Brain microvascular endothelial cell (primary cell): ENCODE measurements at places on chromosomes 7 and 10.
A peak's percentile ranks its signal among the peaks of the same experiment; 100 is the strongest.

DNA sequence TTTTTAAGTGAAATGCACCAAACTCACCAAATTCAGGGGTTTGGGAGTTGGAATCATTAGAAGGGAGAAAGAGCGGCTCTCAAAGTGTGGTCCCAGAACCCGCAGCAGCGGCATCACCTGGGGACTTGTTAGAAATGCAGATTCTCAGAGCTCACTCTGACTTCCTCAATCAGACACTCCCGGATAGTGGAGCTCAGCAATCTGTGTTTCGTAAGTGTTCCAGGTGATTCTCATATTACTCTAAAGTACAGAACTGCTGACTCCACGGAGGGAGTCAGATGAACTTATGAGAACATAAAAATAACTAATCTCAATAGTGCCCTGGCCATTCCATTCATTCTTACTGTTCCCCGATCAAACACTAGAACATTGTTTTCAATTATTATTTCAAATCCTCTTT lies 358.7 kb upstream of the MYO3A start:
- no peak for DNase-seq

DNA sequence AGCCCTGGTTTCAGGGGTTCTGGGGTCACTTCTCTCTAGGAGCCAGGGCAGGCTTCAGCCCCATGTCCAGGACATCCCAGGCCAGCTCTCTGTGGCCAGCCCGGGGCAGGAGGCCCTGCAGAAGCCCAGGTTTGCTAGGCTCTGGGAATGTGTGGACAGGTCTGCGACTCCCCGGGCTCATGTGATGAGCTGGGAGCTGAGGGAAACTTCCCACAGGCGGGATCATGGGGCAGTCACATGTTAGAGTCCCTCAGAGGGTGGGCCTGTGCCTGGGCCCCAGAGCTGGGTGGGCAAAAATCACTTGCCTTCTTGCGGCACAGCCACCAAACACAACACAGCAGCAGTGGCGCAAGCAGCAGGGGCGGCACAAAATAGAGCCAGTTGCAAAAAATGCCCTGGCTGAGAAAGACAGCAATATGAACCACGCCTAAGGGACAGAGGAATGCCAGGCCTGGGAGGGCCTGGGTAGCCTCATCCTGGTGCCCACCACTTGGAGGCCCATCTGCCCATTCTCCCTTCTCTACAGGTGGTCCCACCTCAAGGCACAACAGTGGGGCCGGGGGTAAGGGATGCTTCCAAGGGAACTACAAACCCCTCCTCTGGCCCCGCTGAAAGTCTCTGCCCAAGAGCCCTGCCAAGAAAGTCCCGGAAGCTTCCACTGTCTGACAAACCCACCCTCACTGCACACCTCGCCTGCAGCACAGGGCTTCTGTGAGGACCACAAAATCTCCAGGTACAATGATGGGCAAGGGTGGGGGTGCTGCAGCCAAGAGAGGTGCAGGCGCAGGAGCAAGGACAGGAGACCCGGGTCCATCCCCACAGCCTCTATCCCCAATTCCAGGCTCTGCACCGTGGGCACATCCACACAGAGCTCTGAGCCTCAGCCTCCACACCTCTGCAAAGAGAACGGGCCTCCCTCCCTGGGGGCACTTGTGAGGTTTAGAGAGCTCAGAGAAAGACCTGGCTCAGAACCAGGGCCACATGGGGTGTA lies 34.6 kb upstream of the ANTXRL start:
- DNase-seq = no peak

- DNase-seq = no peak
Measured at GRCh38 chr7:24521917-24522623, 51.2 kb upstream of the PALS2 start.

GRCh38 chr7:81908220-81908619 lies 138.4 kb upstream of the HGF start:
- DNase-seq = no peak

- no peak for DNase-seq
Measured at GRCh38 chr7:108003599-108003935, 606 bp upstream of the LAMB1 start.

- DNase-seq = no peak
Measured at GRCh38 chr7:86558680-86559501, 84.8 kb upstream of the GRM3 start.

DNA sequence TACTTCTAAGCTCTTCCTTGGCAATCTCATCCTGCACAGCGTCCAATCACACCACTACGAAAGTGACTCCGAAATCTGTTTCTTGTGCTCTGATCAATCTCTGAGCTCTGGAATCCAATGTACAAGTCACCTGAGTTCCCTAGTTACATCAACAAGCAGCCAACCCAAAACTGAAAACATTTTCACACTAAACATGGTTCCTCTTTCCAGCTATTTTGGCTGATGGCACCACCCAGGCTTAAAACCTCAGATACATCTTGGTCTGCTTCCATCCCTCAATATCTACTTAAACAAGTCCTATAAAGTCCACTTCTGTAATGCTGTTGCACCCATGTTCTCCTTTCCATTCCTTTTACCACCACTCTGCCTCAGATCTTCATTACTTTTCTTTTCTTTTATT lies 3.6 kb downstream of the BLOC1S2 start:
- DNase-seq = no peak

GRCh38 chr10:23695825-23696420 lies 257.0 kb downstream of the OTUD1 start:
- no peak for DNase-seq

DNA sequence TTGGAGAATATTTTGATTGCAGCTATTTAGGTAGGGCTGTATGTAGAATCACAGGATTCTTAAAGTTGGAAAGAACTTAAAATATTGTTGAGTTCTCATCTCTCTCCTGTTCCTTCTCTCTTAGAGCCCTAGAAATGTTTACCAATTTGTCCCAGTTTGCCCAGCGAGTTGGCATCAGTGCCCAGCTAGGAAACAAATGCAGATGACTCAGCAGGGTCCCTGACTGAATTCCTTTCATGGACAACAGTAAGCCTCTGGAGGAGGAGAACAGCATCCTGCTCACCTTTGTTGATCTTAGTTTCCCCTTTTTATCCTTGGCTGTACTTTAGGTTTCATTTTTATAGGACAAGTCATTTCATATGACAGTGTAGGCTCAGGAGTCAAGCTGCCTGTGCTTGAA lies 89.3 kb downstream of the SEC23IP start:
- DNase-seq = no peak

GRCh38 chr10:100864978-100865377 lies 47.8 kb upstream of the SLF2 start:
- no peak for DNase-seq

DNA sequence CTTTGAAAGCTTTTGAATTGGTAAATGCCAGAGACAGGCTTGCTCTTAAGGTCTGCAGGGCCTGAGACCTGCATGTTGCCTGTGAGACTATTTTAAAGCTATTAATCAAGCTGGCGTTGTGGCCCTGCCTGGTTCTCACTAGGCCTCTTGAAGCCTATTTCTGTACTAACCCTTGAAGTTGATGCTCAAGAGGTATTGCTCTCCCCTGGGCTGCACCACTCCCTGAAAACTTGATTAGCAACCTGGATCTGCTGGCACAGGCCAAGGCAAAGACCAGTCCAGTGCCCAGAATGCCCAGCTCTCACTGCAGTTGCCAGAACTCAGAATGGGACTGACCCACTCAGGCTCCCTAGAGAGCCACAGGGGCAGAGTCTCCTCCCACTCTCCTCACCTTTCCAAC lies 220.0 kb upstream of the MEOX2 start:
- no peak for DNase-seq

GRCh38 chr7:5541087-5541992 lies 117.7 kb upstream of the TNRC18 start:
- DNase-seq = no peak

DNA sequence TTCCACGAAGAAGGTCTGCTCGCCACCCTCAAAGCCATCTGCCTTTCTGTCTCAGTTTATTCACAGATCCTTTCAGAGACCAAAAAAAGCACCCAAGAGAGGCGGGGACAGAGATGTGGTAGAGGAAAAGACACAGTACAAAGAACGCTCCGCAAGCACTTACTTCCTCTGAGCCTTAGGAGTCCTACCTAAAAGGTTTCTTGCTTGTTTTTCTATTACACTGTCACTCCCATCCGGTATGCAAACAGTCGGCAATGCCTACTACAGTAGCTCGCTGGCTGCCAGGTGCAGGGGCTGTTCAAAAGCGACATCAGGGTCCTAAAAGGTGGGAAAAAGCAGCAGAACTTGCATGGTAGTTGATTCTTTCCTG lies 816 bp downstream of the TECPR1 start:
- no peak for DNase-seq

GRCh38 chr10:67549390-67549789 lies 146.6 kb downstream of the CTNNA3 start:
- peak; percentile 76 for DNase-seq

DNA sequence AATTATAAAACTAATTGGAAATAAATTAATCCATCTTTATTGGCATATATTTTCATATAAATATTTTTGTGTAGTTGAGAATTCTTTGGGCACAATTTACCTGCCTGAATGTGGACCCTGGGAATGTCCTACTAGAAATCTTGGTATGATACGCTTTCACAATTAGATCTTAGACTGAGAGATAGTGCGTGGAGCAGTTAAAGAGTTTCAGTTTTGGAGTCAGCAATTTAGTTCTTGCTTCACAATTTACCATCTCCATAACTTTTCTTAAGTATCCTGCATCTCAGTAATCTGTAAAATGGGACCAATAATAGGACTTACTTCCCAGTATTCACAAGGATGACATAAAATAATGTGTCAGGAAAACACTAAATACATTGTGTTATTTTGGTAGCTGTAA lies 2.0 kb downstream of the MTPN start:
- DNase-seq = no peak
